ENCODE measurements at places on chromosomes 13 and 19.

DNA sequence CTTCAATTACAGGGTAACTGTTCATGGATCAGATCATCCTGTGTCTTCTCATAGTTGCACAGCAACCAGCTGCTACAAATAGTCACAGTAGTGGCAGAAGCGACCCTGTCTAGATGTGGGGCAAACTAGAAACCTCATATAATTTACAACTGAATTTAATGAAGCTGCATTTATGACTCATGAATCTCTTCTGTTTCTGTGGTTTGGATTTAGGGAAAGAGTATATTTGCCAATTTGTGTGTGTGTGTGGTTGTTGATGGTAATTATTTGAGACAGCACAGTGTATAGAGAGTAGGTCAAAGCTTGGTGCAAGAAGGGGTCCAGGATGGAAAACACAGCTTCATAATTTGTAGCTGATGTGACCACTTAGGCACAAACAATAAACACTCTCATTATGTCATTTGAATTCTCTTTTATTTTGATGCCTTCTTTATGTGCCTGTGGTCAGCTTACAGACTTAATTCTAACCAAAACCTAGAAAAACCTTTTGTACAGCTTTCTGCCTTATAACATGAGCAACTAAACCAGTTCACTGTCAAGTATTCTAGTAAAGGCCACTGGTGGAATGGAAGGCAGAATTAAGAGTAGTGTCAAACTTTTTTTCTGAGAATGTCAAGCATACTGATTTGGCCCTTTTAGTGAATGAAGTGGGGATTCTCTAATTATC lies 218.1 kb downstream of the TBC1D4 start:
- DNase-seq = no peak

DNA sequence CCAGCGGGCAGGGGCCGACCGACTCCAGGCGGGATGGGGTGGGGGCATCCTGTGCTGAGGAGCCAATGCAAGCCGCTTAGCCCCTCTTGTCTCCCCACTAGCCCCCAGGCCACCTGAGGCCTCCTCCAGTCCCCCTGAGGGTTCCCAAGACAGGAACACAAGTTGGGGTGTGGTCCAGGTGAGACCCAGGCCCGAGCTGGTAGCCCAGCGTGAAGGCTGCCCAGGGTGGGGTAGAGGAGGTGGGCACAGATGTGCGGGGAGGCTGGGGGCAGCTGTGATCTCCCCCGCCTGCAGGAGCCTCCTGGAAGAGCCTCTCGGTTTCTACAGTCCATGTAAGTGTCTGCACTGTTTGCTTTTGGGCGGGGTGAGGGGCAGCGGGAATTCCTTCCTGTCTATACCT lies 10.4 kb downstream of the TLE6 start:
- DNase-seq = no peak

DNA sequence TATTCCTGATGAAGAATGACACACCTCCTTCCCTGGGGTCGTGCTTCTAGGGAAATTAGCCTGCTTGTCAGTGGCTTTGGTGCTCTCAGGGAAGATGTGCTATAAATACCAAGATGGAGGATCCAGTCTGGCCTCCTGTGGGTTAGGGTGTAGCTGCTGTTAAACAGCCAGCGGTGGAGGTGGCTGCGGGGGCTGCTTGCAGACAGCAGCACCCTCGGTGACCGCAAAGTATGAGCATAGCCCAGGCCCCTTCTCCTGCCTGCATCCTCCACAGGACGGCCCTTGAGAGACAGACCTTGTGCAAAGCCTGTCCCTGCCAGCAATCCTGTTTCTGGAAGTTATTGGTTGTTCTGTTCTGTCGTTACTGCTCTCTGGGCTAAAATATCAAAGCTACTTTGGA lies 11.4 kb downstream of the VSTM2B start:
- DNase-seq = no peak

DNA sequence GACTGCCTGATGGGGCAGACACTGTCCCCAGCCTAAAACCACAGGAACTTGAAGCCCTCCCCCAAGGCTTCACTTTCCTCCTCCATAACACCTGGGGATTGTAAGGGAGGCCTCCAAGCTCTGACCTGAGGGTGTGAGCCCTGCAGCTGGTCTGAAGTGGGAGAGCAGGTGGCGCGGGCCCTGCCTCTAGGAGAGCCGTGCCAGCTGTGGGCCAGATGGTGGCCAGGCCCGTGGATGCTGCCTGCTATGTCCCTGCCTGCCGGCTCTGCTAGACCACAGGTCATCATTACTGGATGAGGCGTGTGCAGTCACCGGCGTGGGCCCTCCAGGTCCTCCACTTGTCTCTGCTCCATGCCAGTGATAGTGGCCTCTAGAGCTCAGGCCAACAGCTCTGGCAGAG lies 3.5 kb upstream of the KLHL26 start:
- DNase-seq = no peak

GRCh38 chr13:40197936-40198595 lies 468.4 kb downstream of the FOXO1 start:
- DNase-seq = no peak

DNA sequence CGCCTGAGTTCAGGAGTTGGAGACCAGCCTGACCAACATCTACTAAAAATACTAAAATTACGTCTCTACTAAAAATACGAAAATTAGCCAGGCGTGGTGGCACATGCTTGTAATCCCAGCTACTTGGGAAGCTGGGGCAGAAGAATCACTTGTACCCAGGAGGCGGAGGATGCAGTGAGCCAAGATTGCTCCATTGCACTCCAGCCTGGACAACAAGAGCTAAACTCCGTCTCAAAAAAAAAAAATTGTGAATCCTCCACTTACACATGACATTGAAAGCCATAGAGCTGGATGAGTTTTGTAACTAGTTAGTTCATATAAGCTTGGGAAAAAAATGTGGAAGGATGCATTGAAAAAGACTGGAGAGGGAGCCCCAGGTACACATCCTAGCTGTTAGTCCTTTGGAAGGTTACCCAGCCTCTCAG lies 452 bp upstream of the PSMD8 start:
- no peak for DNase-seq

GRCh38 chr19:1408300-1409203 lies 1.2 kb downstream of the DAZAP1 start:
- no peak for DNase-seq

- DNase-seq = no peak
Measured at GRCh38 chr19:52094526-52095130, 937 bp downstream of the ZNF841 start.

- no peak for DNase-seq
Measured at GRCh38 chr13:32267836-32268439, 47.2 kb downstream of the ZAR1L start.

DNA sequence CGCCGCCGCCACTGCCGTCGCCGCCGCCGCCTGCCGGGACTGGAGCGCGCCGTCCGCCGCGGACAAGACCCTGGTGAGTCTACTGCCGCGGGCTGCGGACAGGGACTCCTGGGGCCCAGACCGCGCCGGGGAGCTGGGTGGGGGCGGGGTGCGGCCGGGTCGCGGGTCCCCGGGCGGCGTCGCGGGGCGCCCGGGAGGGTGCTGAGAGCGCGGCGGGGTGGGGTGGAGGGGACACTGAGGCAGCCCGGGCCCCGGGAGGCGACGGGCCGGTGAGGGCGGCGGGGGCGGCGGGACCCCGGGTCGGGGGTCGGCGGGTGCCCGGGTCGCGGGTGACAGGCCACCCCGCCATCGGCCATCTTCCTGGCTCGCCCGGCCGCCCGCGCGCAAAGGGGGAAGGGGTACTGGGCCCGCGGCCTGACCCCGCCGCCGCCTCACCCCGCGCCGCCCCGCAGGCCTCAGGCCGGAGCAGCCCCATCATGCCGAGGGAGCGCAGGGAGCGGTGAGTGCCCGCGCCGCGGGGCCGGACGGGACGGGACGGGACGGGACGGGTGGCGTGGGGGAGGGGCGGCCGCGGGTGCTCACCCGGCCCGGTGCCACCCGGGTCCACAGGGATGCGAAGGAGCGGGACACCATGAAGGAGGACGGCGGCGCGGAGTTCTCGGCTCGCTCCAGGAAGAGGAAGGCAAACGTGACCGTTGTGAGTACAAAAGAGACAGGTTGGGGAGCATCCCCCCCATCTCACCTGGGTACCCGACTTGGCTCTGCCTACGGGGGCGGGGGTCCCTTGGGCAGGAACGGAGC lies 489 bp downstream of the CCNE1 start:
- DNase-seq = no peak

DNA sequence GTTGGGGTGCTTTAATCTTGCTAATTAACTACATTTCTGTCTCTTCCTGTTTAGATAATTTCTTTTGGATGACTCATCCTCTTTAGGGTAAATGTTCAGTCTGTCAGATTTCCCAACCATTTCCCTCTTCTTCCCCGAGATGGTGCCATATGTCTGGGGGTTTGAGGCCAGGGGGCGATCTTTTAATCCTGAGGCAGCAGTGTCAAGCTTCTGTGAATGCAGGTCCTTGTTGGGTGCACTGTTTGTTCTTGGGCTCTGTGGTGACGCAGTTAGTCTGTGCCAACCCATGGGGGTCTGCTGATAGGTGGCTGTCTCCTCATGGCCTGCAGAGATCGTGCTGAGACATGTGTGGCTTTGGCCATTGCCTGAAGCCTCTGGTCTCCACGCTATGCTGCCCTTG lies 420.4 kb downstream of the NDFIP2 start:
- no peak for DNase-seq

DNA sequence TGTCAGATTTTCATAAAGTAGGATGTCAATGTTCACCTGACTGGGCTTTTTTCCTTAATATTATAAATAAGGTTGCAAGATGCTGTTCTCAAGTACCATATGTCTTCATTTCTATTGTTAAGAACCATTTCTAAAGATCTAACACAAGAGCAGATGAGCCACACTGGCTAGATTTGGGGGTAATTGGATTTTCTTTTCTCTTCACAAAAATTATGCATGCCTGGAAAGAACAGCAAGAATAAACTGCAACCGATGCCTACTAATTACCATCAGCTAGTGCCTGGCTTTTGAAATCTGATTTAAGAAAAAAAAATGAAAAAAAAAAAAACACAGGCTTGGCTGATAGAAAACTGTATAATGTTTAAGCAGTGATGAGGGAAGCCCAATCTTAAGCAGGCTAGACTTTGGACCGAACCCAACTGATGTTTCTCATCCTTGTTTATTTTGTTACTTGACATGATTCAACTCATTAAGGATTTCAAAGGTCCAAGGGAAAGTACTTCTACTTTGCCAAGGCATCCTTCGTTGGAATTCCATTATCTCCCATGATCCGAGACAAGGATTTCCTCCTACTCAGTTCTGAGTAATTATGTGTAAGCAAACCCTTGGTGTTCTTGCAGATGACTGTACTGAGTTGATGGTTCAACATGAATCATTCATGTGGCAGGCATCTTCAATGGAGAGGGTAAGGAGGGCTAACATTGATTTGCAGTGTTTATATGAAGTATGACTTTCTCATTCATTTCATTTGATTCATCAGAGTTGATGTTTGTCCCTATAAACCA lies 300.5 kb downstream of the SPRY2 start:
- no peak for DNase-seq
